ENCODE measurements at places on chromosomes 7 and 10.

DNA sequence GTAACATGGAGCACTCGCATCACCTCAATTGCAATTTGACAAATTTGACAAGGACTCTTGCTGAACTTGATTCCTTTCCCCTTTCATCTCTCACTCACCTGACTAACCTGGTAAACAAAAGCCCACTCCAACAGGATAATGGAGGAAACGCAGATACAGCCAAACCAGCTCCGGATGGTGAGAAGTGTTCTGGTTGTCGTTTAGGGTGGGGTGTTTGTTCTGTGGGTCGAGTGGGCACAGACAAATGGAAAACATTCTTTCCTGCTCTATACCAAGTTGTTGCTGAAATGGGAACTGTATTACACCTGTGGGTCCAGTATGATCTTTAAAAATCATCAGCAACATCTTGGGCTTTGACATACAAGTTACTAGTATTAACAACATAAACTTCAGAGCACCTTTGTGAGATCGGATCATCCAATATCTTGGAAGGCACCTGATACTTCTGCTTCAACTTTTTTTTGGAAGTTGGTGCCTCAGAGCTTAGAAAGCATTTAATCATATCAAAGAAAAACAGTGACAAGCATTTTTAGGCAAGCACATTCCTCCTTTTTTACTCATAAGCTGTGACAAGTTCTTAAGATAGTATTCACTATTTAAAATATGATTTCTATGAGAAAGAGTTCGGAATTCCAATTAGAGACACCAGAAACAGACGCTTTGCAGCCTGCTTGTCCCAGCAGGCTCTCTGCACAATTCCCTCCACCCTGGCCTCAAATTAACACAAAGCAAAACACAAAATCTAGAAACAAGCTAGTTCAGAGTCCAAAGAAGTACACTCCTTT is 58.1 kb downstream of the CCDC186 start:
- H3K27me3 ChIP-seq: no peaks in the 10 kb centered on the region
- H3K27ac ChIP-seq: no peak overlapping the region
- peaks cover 9% of the 10 kb centered on the region for H3K36me3 ChIP-seq
- H3K4me3 ChIP-seq: no peak overlapping the region
- no peaks in the 10 kb centered on the region for H3K4me1 ChIP-seq
- no peak for DNase-seq

DNA sequence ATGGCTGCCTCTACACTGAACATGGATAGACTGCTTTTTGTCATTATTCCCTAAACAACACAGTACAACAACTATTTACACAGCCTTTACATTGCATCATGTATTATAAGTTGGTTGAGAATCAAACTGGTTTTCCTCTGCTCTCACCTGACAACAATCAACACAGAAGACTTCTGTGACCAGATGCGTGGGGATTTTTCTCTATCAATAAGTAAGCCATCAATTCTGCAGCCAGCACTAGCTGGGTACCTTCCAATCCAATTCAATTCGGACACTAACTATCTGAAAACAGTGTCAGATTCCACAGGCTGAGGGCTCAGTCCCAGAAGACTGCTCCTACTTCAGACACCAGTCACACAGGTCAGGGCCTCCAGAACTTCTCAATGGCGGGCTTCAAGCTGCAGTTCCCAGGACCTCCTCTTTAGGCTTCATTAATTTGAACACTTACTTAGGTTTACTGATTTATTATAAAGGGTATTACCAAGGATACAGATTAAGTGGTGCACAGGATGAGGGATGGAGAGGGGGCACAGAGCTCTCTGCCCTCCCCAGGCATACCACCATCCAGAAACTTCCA is 36.4 kb upstream of the ASL start:
- H3K27me3 ChIP-seq: peaks cover 7% of the 10 kb centered on the region
- H3K4me3 ChIP-seq: no peak overlapping the region
- H3K4me1 ChIP-seq: peaks cover 5% of the 10 kb centered on the region
- DNase-seq: no peak
- no peaks in the 10 kb centered on the region for H3K36me3 ChIP-seq

- H3K27me3 ChIP-seq: peaks cover 21% of the 10 kb centered on the region
- DNase-seq: no peak
- H3K36me3 ChIP-seq: no peaks in the 10 kb centered on the region
- no peak overlapping the region for H3K27ac ChIP-seq
- H3K4me1 ChIP-seq: no peaks in the 10 kb centered on the region
- no peak overlapping the region for H3K4me3 ChIP-seq
These were observed 36.5 kb upstream of the TNKS2 start for GRCh38 chr10:91761721-91762120.

GRCh38 chr10:103691723-103692435 is 163.5 kb downstream of the SH3PXD2A start:
- peak overlapping the region; percentile 88 for H3K4me3 ChIP-seq
- H3K27me3 ChIP-seq: peaks cover 4% of the 10 kb centered on the region
- peak overlapping the region; percentile 56 for H3K27ac ChIP-seq

DNA sequence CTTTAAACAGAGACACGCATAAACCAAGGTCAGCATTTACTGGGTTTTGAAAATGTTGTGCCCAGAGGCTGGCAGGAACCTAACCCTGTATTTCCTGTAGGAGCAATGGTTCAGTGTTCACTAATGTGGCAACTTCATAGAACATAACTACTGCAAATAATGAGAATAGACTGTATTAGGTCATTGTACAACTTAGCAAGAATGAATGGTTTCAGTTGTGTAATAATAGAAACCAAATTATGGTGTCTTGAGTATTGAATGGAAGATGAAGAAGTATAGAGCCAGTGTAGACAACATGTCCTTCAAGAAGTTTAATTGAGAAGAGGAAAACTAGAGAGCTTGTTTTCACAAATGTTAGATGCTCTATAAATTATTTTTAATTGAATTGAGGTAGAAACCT is 172.5 kb downstream of the BUB3 start:
- H3K4me1 ChIP-seq: no peaks in the 10 kb centered on the region
- no peak overlapping the region for H3K27ac ChIP-seq
- no peak for DNase-seq
- no peak overlapping the region for H3K4me3 ChIP-seq
- H3K36me3 ChIP-seq: peaks cover 26% of the 10 kb centered on the region
